ENCODE measurements at places on chromosomes 6 and 20. TPM values are rescaled to one million over a fixed set of nuclear protein-coding genes. Genes with fewer than 3 reads are reported as not detected.

The CUL7 gene
- total RNA-seq: 6.7 TPM

The SAPCD1 gene
- 4.1 TPM for total RNA-seq

The SEMG1 gene
- not detected for total RNA-seq

The TJAP1 gene
- 21.4 TPM for total RNA-seq

The ZNF391 gene
- total RNA-seq: 0.25 TPM

The CPNE5 gene
- 0.11 TPM for total RNA-seq

The LRRC1 gene
- 5.8 TPM for total RNA-seq

The PRRT1 gene
- 0.71 TPM for total RNA-seq

The ISM1 gene
- 0.42 TPM for total RNA-seq

The NKAIN4 gene
- total RNA-seq: 10.3 TPM

The WFDC12 gene
- total RNA-seq: not detected

The RIMS1 gene
- not detected for total RNA-seq

The MLN gene
- not detected for total RNA-seq

The ALDH5A1 gene
- 8.3 TPM for total RNA-seq

The SLC4A11 gene
- 4.0 TPM for total RNA-seq

The PCSK2 gene
- not detected for total RNA-seq

The DEFB113 gene
- total RNA-seq: not detected

The GPX5 gene
- total RNA-seq: not detected

The ZNF311 gene
- total RNA-seq: 0.37 TPM

The NHLRC1 gene
- total RNA-seq: 1.5 TPM

The DEFB132 gene
- not detected for total RNA-seq

The GNAS-AS1 gene
- total RNA-seq: not detected

The UBE2C gene
- total RNA-seq: 241 TPM

The EFCAB8 gene
- not detected for total RNA-seq

The GPANK1 gene
- 9.3 TPM for total RNA-seq

The SLC24A3 gene
- not detected for total RNA-seq

The BNIP5 gene
- total RNA-seq: not detected

The SMIM28 gene
- total RNA-seq: not detected

The EYS gene
- total RNA-seq: not detected

The VGLL2 gene
- total RNA-seq: not detected

The ADISSP gene
- total RNA-seq: 144 TPM

The BMP5 gene
- total RNA-seq: 0.07 TPM

The TP53INP2 gene
- 7.4 TPM for total RNA-seq

The RIPOR3 gene
- total RNA-seq: 0.09 TPM

The FHL5 gene
- not detected for total RNA-seq

The NT5DC1 gene
- 29.1 TPM for total RNA-seq

The B3GAT2 gene
- total RNA-seq: 0.07 TPM

The GLP1R gene
- not detected for total RNA-seq

The HLA-DQB1 gene
- total RNA-seq: not detected

The TTPAL gene
- 13.3 TPM for total RNA-seq

The TAGAP gene
- not detected for total RNA-seq

The SCGN gene
- not detected for total RNA-seq

The PPIL6 gene
- 2.4 TPM for total RNA-seq

The POU5F1 gene
- 3.2 TPM for total RNA-seq

The SALL4 gene
- 2.3 TPM for total RNA-seq

The SLC22A16 gene
- total RNA-seq: not detected

The SNAI1 gene
- total RNA-seq: 11.6 TPM

The DACT2 gene
- total RNA-seq: 0.50 TPM

The CCDC167 gene
- 42.1 TPM for total RNA-seq

The RNF146 gene
- 11.9 TPM for total RNA-seq

The EPHA7 gene
- total RNA-seq: 0.08 TPM

The SH3BGRL2 gene
- total RNA-seq: 0.35 TPM

The MYLK2 gene
- 0.61 TPM for total RNA-seq

The LHFPL5 gene
- total RNA-seq: not detected

The POPDC3 gene
- total RNA-seq: 30.1 TPM

The WFDC2 gene
- not detected for total RNA-seq

The RFX6 gene
- total RNA-seq: not detected

The F13A1 gene
- total RNA-seq: not detected

The AK9 gene
- total RNA-seq: 1.5 TPM

Data from A549 treated with CpdA at 1 μM for 4 hours (cell line).